ENCODE measurements at places on chromosomes 11 and 22.

DNA sequence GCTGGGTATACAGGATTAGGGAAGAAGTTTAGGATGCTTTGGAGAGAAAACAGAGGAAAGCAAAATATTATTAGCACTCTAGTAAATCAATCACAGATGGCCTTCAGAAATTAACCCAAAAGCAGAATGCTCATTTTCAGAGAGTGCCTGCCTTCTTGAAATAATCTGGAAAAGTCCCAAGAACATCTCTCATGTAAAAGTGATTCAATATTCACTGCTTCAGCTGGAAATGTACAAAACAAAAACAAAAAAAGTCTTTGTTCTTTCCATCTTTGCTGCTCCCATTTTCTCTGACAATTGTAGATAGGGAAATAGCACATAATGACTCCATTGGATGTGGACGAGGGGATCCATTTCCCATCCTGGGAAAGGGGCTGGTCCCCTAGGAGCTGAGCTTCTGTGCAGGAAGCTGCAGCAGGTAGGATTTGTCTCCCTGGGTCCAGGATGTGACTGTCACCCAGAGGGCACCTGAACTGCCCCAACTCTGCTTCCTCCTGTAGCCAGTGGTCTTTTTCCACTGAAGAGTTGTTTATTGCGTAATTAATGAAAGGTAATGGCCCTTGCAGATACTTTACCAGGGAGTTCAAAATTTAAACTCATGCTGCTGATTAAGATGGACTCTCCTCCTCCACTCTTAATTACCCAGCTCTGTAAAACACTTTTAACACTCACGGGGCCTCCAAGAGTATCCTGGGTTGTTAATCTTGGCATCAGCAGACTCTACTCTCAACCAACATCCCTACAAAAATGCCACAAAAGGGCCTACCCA lies 57.9 kb downstream of the SC5D start:
- no peak for DNase-seq

DNA sequence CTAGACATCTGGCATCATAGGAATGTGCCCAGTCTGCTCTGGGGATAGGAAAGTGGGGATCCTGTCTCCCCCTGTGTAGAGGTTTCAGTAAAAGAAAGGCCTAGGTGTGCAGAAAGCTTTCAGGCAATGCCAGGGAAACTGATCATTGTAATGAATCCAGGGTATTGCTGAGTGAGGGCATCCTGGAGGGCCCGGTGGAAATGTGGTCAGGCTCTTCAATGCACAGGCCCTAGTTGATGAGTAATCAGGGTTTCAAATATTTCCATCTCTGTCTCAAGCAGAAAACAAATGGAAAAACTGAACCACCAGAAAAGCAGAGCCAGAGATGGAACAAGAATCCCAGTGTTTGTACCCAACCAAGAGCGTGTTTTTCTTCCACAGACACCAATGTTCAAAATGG lies 2.0 kb downstream of the CD3E start:
- no peak for DNase-seq

- no peak for DNase-seq
These were observed 3.8 kb downstream of the APOBEC3D start for GRCh38 chr22:39024519-39025308.

DNA sequence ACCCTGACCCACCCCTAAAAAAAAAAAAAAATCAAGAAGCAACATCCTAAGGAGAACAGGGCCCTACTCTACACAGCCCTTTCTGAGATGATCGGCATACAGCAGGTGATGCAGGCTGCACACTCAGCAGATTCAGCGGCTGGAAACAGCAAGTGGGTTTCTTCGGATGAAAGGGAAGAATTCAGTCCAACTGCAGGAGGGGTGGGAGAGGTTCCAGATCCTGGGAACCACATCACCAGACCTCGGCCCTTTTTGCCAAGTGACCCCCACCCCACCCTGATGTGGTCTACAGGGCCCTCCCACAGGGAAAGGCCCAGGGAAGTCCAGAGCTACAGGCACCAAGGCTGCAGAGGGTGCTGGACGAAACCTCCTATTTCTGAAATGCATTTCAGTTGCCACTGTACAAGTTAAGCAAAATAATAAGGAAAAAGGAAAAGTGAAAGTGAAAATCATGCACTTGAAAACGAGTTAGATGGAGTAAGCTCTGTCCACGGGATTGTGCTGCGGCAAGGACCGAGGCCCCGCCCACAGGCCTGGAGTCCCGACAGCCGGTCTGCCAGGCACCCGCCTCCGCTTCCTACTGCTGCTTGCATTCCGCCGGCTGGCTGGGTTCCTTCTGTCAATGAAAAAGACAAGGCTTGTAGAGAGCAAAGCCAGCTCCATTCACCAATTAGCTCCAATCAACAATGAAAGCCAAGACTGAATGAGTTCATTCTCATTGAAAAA lies 16.0 kb upstream of the PHLDA2 start:
- DNase-seq = no peak

DNA sequence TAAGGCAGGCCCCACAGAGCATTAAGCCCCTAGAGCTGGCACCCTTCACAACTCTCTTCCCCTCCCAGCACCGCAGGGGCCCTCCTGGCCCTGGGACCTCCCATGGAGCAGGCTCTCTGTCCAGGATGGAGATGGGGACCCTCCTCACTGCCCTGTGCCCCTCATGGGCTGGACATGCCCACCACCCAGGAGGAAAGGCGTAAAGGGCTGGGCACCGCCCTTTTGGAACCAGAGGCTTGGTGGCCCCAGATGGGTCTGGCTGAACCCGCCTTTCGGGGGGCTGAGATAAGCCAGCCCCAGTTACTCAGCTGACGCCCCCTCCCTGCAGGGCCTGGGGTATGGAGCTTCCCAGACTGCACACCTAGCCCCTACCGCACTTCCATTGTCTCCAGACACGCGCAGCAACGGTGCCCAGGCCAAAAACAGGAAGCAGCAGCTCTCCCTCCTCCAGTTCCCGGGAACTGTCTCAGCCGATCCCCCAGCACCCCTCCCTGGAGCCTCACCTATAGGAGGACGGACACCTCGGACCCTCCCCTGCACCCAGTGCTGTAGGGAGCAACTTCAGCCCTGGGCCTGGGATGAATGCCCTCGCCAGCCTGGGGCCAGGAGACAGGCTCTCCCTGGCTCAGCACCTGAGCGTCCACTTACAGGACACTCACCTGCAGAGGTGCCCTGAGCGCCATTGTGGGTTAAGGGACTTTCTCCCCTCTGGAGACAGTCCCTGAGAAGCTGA lies 1.6 kb upstream of the SUSD2 start:
- DNase-seq = no peak

DNA sequence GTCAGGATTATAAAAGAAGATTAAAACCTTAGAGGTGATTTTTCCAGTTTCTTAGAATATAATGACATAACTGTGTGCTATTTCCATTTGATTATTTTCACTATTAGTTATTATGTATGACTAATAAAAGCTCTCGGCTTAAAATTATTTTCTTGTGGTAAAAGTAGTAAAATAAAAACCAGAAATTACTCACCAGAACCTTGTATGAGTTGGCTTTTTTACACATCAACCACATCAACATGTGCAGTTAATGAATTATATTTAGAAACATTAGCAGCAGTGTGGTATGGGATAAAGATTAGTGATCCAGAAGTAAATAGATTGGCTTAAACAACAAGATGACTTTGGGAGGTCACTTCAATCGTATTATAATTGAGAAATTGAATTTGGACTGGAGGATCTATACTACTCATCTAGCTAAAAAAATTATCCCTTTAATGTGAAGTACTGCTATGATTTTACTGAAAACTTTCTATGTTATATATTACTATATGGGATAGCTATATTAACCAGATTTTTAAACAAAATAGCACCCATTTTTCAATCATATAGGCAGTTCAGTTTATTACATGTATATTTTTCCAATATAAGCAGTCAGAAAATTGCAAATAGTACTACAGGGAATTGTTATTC lies 2.8 kb upstream of the BCO2 start:
- no peak for DNase-seq

- no peak for DNase-seq
These were observed 84.7 kb upstream of the GDPD4 start for GRCh38 chr11:77386178-77386577.

All from SW 1271 (cell line).